GM23338 (cell line): ENCODE measurements at places on chromosomes 4 and X. TPM values are rescaled to one million over a fixed set of nuclear protein-coding genes. Genes with fewer than 3 reads are reported as not detected.

- DNase-seq = no peak
Observed at GRCh38 chrX:7083468-7084396, 63.8 kb upstream of the STS start.

- no peak for DNase-seq
Observed at GRCh38 chr4:35105486-35105885, 1138.8 kb downstream of the ARAP2 start.

DNA sequence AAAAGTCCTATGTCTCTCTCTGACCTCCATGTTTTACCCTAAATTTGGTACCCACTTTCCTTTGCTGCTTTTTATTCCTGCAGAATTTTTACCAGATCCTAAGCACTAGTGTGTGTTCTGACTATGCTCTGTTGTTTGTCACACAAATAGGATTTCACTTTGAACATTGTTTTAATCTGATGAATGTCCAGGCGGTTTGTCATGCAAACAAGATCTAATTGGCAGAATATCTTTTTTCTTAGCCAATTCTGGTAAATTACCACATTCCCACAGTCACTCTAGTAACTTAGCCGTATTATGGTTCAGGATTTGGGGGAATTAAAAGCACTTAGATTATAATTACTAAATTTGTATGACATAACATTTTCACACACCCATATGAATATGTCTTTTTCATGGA is 557.2 kb upstream of the BOD1L1 start:
- DNase-seq = no peak

Gene IL21
- not detected in 2 replicates for total RNA-seq

DNA sequence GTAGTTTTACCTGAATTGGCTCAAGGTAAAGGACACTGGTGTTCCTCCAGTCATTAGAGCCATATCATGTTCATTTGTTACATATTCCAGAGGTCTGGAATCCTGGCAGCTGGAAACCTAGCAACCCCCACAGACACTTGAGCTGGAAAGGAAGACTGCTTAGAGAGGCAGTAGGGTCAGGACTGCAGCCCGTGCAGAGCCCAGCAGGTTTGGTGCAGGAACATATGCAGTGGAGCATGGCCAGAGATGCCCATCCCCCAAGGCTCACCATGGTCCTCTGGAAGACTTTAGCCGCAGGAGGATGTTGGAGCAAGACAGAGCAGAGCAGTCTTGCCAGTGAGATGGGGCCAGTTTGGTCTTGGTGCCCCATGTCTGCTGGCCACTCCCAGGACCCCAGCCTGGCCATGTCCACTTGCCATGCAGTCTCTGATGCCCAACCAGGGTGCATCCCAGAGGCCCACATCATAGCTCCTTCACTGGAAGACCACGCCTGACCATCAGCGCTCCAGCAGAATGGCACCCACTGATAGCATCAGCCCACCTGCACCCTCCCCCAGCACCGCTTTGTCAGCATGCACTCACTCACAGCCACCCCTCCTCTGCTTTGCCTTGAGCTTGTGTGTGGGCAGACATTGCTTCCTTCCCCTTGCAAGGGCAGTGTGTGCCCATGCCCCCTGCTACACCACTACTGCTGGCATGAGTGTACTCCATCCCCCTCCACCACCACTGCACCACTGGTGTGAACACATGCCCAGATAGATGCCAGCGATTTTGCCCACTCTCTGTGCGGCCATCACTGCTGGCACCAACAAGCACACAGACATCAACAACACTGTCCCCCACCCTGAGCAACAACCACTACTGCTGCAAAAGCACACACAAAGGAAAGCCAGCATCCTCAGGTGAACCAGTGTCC is 190.3 kb upstream of the SPOCK3 start:
- no peak for DNase-seq

Gene TMPRSS11B
- not detected in 2 replicates for total RNA-seq

Gene CASP3
- total RNA-seq = 84.4 and 115 TPM in 2 replicates

Gene FGF5
- total RNA-seq = not detected in 2 replicates

GRCh38 chrX:4994855-4995254 is 1233.8 kb downstream of the NLGN4X start:
- no peak for DNase-seq

- no peak for DNase-seq
Observed at GRCh38 chr4:30802622-30803323, 82.6 kb downstream of the PCDH7 start.

DNA sequence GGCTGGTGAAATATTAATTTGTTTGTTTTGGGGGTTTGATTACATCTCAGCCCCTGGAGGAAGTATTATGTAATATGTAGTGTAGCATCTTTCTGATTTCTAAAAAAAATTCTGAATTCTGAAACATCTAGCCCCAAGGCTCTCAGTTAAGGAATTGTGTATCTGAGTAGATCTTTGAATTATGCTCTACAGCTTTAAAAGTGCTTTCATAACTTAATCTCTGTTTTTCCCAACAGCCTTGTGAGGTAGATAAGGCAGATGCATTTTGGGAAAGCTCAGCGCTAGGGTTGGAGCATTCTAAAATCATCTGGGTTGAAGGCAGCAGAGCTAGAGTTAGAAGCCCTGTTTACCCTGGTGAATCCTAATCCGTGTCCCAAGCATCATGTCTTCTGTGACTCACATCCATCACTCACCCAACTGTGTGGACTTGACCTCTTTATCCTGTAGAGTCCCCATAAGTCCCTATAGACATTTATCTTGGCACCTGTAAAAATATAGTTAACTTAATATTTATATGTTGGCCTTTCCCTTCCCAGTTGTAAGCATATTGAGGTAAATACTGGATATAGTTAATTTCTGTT is 49.8 kb downstream of the FNIP2 start:
- no peak for DNase-seq
